Fibroblast of lung (primary cell): ENCODE measurements at places on chromosomes 5 and 9.
A peak's percentile ranks its signal among the peaks of the same experiment; 100 is the strongest.

DNA sequence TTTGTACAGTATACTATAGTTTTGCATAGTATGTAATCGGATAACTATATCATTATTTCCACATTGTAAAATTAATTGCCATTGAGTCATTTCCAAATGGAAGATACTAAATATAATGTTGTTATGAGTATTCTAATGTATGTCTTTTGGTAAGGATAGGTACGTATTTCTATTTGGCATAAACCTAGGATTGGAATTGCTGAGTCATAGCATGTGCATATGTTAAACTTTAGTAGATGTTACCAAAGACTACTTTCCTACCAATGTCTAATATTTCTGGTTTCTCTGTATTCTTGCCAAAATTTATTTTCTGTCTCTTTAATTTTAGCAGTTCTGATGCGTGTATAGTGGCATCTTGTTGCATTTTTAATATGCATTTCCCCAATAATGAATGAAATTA lies 825.1 kb upstream of the ARRDC3 start:
- no peak for DNase-seq

DNA sequence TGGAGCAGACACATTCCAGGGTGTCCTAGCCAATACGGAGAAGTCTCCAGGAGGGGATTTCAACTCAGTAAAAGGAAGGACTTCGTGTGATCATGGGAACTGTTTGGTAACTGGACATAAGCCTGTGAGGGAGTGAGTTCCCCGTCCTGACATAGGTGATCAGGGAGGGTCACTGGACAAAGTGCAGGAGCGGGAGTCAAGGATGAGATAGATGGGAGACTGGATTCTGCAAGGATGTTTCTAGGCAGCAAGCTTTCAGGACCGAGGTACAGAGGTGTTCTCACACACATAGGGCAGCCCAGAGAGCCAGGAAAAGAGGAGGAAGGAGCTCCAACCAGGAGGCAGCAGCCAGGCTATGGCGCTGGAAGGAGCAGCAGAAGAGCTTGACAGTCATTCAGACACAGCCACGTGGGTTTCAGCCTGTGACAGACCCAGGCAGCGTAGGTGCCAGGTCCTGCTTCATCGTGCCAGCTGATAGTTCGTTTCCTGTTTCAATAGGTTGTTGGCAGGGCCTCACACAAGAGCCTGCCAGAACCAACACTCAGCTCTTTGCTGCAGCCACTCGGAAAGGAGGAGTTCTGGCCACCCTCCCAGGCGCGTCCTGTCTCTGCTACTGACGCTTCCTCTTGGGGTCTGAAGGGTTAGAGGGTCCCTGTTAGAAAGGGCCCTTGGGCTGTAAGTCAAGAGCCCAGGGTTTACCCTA lies 84.1 kb downstream of the AMBP start:
- peak; percentile 72 for DNase-seq

GRCh38 chr5:67259548-67260215 lies 63.1 kb upstream of the CD180 start:
- no peak for DNase-seq

DNA sequence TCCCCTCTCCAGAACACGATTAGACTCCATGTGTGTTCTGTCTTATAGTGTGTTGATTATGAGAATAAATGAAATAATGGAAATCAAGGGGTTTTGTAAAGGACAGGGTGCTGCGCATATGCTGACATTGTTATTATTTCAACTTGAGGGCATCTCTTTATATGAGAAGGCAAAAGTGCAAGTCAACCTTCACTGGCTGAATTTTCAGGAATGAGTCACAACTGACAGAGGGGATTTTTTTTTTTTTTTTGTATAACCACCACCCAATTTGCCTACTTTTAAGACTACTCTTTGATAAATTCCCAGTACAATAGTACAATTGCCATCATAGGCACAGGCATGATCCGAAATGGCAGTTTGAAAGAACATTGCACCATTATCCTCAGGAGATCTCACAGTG lies 419.2 kb upstream of the NMUR2 start:
- DNase-seq: no peak

GRCh38 chr5:172380987-172381643 lies 73.2 kb downstream of the SH3PXD2B start:
- DNase-seq: peak; percentile 51

DNA sequence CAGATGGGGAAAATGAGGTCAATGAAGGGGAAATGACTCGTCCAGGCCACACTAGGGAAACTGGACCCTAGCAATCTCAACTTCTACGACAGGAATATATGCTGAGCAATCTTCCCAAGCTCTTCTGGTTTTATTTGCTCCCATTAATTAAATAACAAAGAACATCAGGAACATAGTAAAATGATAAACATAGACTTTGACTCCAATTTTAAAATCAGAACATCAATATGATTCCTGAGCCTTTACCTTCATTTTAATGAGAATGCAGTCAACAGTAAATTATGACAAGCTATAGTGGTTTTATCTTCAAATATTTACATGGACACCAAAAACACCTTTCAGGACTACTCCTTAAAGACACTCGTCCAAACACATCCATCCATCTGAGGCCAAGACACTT lies 74.2 kb upstream of the FRRS1L start:
- no peak for DNase-seq

DNA sequence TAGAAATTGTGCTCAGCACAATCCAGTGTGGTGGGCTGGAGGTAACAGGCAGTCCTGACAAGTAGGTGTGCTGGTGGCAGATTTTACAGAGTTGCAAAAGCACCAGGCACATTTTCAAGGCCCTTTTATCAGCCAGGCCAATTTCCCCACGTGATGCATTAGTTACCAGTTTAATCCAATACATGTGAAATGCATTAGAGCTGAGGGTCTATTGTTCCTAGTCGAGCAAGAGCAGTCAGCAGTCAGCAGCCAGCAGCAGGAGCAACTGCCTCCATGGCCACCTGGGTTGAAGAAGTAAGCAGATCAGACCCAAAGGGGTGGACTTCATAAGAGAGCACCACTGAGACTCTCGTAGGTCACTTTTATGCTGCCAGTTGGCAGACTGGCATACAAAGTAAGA lies 76.7 kb downstream of the EPB41L4A start:
- no peak for DNase-seq
